Inflammatory macrophage (primary cell): ENCODE measurements at places on chromosomes 1 and 21.

DNA sequence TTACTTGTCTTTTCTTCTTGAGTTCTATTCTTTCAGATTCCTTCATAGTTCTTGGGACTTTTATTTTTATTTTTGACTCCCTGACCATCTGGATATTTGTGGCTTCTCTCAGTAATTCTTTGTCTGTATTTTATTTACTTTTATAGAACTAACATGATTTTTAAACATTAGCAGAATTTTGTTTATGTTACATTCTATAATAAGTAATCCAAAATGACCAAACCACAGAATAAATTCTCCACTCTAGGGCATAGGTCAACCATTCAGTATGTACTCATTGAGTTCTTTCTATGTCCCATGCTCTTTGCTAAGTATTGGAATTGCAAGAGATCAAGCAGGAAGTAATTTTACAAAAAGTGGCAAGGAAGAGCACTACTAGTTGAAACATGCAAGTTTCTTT, 969.0 kb downstream of the TTLL7 start:
- DNase-seq = no peak

- no peak for DNase-seq
These were observed 60.0 kb downstream of the POFUT2 start for GRCh38 chr21:45227735-45228134.

DNA sequence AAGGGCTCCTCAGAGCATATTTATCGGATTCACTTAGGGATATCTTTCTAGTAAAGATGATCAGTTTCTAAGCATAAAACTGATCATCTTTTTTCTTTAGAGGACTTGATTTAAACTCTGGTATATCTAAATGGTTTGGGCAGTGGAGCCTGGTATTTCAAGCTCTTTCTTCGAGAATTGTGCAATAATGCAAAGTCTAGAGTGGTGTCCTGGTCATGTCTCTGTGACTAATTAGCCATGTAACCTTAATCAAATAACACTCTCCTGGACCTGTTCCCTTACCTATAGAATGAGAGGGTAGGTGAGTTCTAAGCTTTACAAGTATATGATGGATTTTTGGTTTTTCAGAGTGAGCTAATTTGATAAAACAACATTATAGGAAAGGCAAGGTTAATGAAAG, 225.2 kb downstream of the RPS6KC1 start:
- no peak for DNase-seq

DNA sequence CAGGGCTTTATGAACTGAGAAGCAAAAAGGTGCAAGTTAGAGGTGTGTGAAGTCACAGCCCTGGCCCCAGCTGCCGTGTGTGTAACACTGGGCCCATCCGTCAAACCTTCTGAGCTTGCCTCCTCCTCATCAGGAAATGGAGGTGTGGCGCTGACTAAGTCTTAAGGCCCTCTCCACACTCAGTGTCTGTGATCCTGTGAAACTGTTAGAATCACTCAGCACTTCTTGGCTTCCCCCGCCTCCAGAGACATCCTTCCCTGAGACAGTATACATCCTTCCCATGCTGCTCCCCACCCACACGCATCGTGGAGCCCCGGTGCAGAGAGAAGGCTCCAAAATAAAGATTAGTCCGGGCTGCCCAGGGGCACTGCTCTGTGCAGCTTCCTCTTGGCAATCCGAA, 33.3 kb downstream of the LRP8 start:
- peak; percentile 3 for DNase-seq

DNA sequence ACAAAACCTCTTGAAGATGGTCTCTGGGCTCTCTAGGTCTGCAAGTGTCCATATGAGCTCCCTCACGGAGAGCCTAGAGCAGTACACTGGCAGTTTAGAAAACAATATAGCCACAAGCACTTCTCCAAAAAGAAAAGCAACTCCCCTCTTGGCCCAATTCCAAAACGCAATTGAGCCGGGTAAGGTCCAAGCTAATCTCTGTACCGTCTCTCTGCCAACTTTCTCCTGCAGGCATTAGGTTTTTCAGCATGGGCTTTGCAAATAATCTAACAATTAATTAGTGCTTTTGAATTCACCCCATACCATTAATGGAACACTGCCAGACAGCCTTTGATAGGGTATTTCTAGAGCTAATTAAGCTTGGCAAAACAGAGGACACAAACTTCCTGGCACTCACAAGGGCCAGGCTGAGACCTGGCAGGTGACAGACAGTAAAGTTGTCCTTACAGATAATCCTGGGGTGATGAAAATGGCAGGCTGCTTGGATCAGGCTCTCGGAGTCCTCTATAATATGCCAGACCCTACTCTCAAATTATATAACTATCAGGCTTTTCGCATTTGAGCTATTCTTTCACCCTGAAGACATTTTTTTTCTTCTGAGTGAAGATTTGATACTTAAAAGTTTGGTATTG, 39.8 kb downstream of the TGFBR3 start:
- peak; percentile 16 for DNase-seq

DNA sequence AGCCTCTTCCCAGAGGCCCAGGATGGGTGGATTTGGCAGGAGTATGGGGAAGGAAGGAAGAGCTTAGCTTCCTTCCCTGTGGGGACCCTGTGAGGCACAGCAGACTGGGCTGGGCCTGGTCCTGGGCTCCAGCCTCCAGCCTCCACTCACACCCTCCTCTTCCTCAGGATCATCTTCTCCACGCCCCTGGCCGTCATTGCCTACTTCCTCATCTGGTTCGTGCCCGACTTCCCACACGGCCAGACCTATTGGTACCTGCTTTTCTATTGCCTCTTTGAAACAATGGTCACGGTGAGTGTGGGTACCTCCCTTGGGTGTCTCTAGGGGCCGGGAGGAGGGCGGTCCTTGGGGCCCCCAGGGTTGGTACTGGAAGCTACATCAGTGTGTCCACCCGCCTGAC, 10.1 kb downstream of the MFSD2A start:
- peak; percentile 42 for DNase-seq

DNA sequence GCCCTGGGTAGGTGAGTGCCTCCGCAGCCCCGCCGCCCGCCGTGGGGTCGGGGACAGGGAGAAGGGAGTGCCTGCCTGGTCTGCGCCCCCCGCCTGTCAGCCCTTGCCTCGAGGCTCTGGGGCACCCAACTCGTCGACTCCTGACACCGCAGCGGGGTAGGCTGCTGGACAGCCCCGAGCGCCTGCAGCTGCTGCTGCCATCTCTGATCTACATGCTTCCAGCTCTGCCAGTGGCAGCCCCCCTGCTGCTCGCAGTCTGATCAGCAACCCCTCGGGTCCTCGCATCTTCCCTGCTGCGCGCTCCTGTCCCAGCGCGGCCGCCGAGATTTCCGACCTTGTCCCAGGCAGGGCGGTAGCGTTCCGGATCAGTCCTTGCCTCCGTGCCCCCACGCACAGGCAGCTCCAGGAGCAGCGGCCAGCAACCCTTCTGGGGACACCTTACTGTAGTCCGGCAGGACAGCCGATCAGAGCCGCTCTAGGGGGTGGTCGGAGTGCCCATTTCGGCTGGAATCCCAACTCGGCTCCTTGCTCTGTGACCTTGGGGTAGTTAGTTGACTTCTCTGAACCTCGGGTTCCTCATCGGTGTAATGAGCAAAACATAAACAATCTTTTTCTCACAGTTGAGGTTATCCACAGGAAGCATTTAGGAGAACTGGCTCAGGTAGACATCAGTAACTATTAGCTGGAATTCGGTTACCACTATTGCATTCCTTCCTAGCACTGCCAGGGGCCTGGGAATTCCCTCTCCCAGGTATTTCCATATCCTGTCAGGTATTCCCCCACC, 540 bp downstream of the BCAN start:
- DNase-seq = no peak

DNA sequence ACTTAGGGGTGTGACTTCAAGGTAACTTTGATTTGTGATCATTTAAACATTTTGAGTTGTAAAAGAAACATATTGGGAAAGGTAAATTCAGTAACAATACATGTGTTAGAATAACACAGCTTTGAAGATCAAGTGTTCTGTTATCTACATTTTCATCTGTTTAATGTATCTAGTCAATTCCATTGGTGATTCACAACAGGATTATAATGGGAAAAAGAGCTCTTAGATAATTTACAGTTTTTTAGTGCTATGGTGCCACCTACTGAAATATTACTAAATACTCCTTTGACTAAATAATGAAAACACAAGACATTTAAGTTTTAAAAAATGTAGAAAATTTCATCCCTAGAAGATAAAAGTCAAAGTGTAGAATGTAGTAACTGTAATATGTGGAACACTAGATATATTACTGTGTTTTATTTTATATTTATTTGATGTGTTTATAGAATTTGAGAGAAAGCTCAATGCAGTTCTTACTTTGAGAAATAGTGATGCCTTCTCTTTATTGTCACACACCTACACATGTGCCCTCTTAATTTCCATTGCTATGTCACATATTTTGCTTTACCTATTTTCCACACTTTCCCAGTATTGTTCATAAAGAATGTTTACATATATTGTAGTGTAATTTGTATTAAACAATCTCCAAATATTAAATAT, 47.4 kb downstream of the PTPRC start:
- no peak for DNase-seq

GRCh38 chr1:186183219-186183618, 191.8 kb downstream of the TPR start:
- DNase-seq = peak; percentile 17

GRCh38 chr1:156368889-156369684, at the start of gene RHBG:
TSS of gene RHBG (plus strand) at chr1:156369211. CDS start at chr1:156369250, 39 bp downstream.
- peak; percentile 47 for DNase-seq

GRCh38 chr1:21741206-21741605, 41.7 kb downstream of the USP48 start:
- no peak for DNase-seq

GRCh38 chr1:22816067-22816775, 105.6 kb downstream of the EPHB2 start:
- DNase-seq = no peak

GRCh38 chr21:36535618-36536241, 55.8 kb upstream of the CLDN14 start:
- DNase-seq = no peak

DNA sequence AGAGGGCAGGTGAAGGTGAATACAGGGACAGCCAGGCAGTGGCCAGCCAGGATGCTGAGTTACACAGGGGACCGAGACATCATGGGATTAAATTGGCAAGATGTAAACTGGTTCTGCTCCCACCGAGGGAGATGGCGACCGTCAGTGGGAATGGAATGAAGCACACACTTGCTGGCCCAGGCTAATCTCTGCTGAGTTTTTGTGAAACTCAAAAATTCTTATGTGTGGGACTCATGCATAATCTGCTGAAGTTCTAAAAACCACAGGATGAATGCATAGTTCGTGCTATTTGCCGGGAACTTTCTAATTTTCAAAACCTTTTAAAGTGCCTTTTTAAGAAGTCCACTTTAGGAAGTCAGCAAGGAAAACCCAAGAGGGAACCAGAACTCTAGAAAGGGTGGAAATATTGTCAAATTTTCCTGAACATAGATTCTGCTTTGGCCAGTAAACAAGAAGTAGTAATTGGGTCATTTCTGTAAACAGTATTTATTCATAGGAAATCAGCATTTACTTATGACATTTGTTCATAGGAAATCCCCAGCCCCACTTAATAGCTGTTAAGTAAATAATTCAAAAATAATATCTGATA, 85.4 kb upstream of the ROR1 start:
- DNase-seq = no peak

GRCh38 chr1:240435996-240436566, 175.9 kb downstream of the GREM2 start:
- no peak for DNase-seq

- DNase-seq = no peak
These were observed 86.6 kb upstream of the C1orf87 start for GRCh38 chr1:60160141-60160540.

- DNase-seq = no peak
These were observed 11.1 kb upstream of the UBE2U start for GRCh38 chr1:64192290-64192689.

DNA sequence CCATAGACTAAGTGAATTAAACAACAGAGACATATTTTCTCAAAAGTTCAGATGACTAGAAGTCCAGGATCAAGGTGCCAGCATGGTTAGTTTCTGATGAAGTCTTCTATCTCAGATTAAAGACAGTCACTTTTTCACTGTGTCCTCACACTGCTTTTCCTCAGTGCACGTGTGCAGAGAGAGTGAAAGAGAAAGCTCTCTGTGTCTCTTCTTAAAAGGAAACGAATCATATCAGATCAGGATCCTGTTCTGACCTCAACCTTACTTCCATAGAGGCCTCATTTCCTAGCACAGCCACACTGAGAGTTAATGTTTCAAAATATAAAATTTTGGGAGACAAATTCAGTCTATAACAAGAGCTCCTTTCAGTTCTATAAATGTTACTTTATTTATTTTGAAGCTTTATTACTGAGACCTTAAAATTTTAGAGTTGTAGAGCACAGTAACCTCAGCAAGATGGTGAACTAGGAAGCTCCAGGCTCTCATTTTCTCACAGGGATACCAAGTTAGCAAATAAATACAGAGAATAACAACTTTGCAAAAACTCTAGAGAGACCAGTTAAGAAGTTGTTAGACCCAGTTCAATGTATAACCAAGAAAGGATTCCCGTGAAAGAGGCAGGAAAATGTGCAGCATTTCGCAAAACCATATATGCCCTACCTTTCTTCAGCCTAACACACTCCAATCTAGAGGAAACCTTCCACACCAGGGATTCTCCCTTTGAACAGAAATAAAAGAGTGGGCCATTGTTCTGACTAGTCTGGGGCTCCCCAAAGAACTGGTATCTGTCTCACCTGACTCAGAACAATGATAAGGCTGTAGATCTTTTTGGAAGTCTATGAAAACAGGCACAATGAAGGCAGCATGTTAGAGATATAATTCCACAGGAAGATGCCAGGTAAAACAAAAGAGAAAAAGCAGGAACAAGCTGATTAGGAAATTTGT, 372.2 kb downstream of the MRPL39 start:
- no peak for DNase-seq

DNA sequence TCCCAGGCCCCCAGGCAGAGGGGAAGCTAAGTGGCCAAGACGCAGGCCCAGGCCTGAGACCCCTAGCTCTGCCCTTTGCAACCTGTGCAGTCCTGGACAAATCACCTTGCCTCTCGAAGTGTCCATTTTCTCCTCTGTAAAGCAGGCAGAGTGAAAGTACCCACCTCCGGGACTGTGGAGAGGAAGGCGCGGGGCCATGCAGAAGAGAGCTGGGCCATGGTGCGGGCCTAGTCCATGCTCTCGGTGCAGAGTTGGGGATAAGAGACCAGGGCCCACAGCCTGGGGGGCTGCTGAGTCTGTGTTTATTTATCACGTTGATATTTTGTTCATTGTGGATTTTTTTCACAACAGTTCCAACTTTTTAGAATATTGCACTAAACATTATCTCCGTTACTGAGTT, 160.2 kb upstream of the VAMP3 start:
- DNase-seq = no peak

DNA sequence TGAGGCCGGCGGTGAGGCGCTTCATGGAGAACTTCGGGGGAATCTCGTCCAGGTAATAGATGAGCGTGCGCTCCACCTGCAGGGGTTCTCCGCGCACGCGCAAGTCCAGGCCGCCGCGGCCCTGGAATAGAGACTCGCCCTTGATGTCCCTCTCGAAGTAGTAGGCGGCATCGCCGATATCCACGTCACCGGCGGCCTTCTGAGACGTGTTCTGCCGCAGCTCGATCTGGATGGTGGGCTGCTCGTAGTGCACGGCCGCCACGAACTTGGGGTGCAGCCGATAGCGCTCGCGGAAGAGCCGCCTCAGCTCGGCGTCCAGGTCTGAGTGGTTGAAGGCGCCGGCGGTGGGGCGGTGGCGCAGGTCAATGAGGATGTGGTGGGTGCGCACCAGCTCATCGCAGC, 726 bp downstream of the TACSTD2 start:
- DNase-seq = no peak
